ENCODE measurements at places on chromosomes 13 and 19.

DNA sequence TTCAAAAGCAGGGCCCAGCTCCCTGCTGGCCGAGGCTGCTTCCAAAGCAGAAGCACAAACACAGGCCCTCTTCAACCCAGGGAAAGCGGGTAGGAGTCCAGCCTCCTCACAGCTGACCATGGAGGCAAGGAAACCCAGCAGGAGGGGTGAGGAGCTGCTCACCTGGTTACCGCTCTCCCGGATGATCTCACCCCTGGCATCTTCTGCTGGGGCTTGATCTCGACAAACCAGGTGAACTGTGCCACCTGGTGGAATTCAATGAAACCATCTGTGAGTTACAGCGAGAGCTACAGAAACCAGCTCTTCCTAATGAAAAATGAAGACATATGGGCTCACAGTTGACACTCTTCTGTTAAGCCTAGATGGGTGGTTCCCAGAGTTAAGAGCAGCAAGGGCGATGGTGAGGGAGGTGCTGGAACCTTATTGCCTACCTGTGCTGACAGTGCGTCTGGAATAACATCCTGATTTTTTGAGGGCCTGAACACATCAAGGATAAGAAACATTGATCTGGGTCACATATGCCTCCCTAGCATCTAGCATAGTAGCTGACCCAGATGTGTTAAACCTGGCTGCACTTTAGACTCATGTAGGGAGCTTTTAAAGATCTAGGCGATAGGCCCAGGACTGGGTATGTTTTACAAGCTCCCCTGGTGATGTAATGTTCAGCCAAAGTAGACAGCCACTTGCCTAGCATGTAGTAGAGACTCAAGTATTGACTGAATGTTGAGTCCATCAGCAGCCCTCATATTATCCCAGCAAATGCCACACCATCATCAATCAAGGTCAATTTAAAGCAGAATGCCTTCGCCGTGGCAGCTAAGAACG is 6.1 kb downstream of the DHRS12 start:
- DNase-seq = peak; percentile 73

DNA sequence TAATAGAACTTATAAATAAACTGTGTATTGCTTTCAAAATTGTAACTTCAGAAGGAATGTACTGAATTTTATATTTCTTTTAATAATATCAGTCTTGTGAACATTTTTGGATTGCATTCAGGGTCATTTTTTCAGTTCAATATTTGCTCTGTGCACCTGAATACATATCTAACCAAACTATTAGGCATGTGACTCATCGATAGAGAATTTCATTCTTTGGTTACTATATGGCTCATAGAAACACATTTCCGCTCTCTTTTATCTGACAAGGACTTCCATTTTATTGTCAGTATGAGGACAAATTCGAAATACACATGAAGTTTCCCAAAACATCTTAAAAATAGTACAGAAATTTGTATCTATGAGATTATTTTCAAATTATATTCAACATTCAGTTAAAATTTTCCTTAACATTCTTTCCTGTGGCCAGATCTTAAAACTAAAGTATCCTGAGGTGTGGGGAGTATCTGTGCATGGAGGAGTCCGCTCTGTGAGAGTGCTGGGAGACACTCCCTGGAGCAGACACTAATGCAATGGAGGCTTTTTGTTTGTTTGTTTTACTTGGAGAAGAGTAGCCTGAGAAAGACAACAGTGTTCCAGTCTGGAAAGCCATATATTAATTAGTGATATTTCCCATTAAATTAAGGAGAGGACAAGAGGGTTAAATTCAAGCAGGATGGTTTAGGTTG is 483.6 kb downstream of the PCDH20 start:
- DNase-seq = no peak

DNA sequence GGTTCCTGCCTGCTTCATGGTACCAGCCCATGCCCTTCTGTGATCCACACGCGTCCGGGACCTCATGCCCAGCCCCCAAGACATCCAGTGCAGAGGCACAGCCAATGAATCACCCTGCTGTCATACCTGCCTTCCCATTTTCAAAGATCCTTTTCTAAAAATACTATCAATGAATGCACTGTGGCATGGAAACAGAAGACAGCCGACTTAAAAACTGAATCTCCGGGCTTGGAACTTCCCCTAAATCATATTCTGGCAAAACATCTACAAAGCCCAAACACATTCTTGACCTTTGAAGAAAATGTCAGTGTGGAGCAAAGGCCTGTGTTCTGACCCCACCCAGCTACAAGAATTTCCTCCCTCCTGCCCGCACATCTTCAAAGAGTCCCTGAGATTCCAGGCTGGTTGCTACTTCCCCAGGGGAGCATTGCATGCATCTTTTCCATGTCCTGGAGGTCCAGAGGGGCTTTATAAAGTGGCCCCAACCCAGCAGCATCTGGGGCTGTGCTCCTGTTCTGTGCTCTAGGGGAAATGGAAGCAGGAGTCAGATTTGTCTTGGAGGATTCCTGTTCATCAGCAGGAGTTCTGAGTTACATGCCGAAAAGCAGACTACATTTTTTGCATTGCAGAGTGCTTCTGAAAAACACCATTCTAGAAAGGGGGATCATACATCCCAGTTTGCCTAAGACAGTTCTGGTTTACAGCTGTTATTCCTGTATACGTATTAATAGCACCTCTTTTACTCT is 135.2 kb downstream of the USP12 start:
- no peak for DNase-seq

- DNase-seq = no peak
Measured at GRCh38 chr13:100306434-100306999, 217.6 kb downstream of the PCCA start.

GRCh38 chr19:12647047-12647446 is 19.5 kb downstream of the MAN2B1 start:
- no peak for DNase-seq

- no peak for DNase-seq
Measured at GRCh38 chr19:21587549-21587948, 82.1 kb downstream of the ZNF429 start.

DNA sequence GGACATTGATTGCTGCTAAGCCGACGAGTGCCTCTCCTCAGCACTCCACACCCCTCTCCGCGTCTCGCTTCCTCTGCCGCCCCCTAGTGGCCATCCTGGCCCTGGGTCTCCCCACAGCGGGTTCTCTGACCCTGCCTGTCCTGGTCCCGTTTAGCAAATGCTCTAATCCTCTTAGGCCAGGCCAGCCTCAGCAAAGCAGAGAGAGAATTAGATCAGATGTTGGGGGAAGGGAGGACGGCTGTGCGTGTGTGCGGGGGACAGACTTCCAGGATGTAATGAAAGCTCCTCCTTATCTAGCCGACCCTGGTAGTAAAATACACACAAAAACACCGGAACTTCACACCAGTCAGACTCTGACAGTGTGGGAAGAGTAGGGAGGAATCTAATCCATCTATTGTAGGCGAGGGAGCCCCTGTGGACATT is 4.5 kb downstream of the TPRX2 start:
- DNase-seq = peak; percentile 89

- DNase-seq = no peak
Measured at GRCh38 chr19:23943411-23943810, 28.7 kb downstream of the ZNF726 start.

DNA sequence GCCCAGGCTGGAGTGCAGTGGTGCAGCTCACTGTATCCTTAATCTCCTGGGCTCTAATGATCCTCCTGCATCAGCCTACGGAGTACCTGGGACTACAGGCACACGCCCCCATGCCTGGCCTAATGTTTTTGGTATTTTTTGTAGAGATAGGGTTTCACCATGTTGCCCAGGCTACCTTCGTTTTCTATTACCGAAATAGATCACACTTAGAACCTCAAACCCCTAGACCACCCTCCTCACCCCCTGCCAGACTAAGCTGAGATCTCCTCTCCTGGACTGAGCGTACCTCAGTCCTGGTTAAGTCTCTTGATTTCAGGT is 391 bp downstream of the KLF1 start:
- DNase-seq = no peak

GRCh38 chr13:28510542-28510941 is 15.6 kb upstream of the FLT1 start:
- no peak for DNase-seq

GRCh38 chr13:20185366-20186056 is 7.2 kb downstream of the GJB2 start:
- DNase-seq = no peak

GRCh38 chr19:14772467-14772866 is 5.9 kb downstream of the ADGRE2 start:
- no peak for DNase-seq

- no peak for DNase-seq
Measured at GRCh38 chr13:102977471-102977870, 88.7 kb downstream of the SLC10A2 start.

GRCh38 chr19:46999377-46999776 is 20.3 kb upstream of the NPAS1 start:
- no peak for DNase-seq

DNA sequence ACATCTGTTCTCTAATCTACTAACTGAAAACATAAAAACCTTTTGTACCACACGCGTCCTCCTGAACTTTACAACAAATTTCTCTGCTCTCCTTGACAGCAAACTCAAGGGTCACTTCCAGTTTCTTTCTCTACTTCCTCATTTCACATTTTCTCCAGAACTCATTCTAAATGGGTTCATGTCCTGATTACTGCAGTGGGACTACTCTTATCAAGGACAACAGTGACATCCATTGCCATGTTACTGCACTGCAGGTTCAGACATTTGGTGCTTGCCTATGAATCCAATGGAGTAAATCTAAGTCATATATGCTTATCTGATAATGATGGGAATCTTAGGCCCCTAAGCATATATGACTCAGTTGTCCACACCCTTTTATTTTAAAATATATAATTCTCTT is 35.3 kb downstream of the FPR3 start:
- DNase-seq = no peak

DNA sequence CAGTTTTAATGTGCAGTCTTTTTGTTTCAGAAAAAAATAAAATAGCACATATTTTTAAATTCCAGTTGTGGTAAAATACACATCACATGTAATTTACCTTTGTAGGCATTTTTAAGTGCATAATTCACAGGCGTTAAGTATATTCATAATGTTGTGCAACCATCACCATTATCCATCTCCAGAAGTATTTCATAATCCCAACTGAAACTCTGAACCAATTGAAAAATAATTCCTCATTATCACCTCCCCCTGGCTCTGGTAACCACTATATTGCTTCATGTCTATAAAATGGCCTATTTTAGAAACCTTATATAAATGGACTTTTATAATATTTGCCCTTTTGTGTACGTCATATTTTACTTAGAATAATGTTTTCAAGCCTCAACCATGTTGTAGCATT is 756.5 kb upstream of the KLHL1 start:
- DNase-seq = no peak

GRCh38 chr13:102571075-102571474 is 25.7 kb upstream of the TPP2 start:
- DNase-seq = no peak

DNA sequence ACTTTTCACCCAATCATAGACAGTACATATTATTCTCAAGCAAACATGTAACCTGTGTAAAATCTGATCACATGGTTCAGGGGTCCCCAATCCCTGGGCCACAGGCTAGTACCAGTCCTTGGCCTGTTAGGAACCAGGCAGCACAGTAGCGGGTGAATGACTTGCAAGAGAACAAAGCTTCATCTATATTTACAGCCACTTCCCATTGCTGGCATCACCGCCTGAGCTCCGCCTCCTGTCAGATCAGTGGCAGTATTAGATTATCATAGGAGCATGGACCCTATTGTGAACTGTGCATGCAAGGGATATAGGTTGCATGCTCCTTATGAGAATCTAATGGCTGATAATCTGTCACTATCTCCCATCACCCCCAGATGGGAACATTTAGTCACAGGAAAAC is 133.1 kb downstream of the MAB21L1 start:
- no peak for DNase-seq

DNA sequence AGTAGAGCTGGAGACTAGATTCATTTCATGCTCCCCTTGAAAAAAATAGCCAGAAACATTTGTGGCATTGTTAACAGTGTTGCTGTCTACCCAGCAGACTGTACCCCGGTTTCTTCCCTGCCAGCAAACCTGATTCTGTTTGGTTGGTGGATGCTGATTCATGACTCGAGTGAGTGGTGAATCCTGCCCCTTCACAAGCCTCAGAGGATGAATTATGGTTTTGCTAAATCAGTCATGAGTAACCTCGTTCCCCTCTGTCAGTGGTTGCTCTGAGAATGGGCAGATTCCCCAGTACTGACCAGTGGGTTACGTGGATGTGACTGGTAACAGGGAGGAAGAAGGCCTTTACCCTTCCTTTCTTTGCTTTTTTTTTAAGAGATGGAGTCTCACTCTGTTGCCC is 10.1 kb downstream of the NLRP12 start:
- DNase-seq = no peak

GRCh38 chr13:54165581-54166215 is 1137.1 kb downstream of the OLFM4 start:
- DNase-seq = no peak

- DNase-seq = no peak
Measured at GRCh38 chr19:18414504-18415177, 4.6 kb upstream of the SSBP4 start.

DNA sequence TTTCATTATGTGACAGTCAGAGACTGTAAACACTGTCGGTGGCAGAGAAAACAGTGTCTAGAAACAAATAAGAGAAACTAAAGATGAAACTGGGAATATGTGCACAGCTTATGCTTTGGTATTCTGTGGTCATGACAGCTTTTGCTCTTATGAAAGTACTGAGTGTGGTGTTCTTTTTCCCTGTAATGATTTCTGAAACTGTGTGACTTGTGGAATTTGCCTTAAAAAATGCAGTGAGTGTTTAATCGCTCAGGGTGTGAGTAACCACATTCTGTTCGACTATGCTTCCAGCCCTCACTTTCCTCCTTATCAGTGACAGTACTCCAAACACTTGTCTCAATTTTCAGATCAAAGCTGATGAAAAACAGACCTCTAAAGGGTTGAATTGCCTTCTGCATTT is 66.9 kb upstream of the DIAPH3 start:
- DNase-seq = no peak

DNA sequence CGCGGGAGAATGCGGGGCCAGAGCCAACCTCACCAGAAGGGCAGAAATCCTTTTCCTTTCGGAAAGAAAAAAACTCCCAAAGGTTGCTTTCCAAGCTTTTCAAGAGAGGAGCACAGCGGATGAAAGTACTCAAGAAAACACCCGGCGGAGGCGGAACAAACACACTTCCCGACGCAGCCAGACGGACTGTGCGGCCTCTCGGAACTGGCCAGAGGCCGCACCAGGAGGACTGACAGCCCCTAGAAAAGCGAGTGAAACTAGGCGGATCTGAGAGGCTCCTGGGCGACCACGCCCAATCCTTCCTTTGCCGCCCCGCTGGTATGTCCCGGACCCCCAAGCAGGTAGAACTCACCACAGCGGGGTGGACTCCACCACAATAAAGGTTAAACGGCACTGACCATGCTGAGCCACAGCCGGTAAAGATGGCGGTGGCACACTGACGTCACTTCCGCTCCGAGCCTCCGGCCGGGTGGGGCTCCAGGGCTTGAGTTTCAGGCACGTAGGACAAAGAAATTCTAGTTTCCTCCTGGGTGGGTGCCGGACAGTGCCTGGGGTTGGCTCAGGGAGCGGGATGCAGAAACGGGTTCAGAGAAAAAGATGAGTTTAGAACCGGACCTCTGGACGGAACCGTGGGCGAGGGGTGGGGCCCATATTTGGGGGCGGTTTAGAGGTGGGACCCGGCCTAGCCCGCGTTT is at the start of gene ZNF562:
ZNF562 (minus strand) TSS at position 438 of the 695 bp plus-strand sequence. CDS start 14,356 bp downstream, outside the sequence.
- peak; percentile 84 for DNase-seq

GRCh38 chr19:38596057-38596981 is 21.4 kb downstream of the MAP4K1 start:
- DNase-seq = peak; percentile 11

GRCh38 chr19:33261511-33262189 is 36.0 kb upstream of the SLC7A10 start:
- no peak for DNase-seq

GRCh38 chr19:47377208-47377701 is 28.1 kb downstream of the DHX34 start:
- DNase-seq = no peak
